Endothelial cell (in vitro differentiated cells): ENCODE measurements at places on chromosomes 2 and 18.

DNA sequence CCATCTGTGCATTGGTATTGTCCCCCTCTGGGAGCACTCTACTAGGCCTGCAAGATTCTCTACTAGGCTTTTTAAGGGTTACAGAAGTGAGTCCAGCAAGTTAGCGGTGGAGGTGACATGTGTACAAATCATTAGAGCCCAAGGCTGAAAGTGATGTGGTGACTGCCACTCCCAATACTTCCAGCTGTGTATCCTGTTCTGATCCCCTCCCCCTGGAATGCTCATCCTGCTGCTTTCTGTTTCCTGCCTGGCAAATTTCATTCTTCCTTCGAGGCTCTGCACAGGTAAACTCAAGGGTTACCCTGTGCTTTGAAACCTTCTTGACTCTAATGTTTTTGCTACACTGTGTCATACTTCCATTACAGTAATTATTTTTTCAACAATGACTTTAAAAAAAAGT is 258.5 kb upstream of the REV1 start:
- no peak for DNase-seq

DNA sequence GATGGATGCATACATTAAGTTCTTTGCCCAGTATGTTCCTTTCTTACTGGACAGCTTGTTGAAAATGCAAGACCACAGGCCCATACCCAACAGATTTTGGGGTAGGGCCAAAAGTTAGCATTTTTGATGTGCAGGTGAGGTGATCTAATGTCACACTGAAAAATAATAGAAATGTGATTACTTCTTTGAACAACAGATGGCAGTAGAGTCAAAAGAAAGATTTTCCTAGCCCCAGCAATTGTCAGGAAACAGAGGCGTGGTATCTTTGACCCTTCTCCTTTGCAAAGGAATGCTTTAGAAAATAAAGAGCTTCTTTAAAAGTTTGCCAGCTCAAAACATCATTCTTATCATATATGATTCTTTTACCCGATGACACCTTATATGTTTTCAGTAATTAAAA is 343.6 kb upstream of the SYT4 start:
- no peak for DNase-seq

GRCh38 chr18:36432880-36433555 is 135.5 kb downstream of the FHOD3 start:
- no peak for DNase-seq

DNA sequence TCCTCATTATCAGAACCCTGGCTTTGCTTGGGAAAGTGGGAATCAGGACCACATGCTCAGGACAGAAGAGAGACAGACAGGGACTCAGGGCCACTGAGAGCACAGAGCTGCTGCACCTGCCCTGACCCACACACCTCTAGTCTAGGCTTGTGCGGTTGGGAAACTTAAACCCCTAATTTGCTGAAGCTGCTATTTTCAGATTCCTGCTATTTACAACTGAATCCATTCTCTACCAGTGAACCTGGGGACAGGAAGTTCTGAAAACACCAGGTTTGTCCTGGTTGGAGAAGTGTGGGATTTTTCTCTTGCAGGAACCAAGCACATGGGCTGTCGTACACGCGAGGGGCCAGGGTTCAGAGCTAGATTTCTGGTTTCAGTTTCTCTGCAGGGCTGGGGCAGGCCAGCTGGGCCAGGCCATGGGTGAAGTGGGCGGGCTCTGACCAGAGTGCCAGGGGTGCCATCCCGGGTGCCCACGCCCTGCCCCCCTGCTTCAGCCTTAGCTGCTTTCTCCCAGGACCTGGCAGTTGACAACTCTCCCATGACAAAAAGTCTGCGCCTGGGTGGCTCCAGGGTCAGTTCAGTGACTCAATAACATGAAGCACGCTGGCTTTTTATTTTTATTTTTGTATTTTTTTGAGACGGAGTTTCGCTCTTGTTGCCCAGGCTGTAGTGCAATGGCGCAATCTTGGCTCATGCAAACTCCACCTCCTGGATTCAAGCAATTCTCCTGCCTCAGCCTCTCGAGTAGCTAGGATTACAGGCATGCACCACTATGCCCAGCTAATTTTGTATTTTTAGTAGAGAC is 51.3 kb upstream of the SLC1A4 start:
- no peak for DNase-seq

DNA sequence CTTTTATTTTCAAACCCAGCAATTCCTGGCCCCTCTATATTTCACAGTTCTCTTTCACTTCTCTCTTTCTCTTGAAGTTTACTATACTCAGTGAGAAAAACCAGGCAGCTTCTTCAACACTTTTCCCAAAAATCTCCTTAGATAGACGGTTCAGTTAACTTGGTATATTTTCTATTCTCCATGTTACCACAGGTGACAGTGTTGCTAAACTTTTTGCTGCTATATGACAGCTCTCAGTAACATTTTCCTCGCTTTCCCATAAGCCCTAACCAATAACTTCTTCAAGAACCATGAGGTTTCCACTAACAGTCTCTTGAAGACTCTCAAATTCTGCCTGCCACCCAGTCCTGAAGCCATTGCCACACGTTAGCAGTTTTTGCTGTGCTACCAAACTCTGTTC is 45.8 kb downstream of the CYBRD1 start:
- no peak for DNase-seq

DNA sequence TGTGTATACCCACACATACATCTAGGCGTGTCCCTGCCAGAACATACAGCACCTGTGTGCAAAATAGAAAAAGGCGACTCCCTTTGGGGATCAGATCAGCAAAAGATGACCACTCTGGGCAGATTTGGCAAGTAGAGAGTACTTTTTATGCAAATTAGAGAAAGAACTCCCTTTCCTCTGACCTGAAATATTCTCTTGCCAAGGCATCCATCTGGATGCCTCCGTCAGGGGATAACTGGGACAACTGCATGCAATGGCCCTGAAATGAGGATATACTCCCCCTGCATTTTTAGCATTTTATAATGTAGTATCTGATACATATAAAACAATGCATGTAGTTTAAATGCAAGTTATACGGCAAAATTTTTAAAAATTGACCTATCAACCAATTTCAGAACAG is 247.7 kb downstream of the ICOS start:
- no peak for DNase-seq

DNA sequence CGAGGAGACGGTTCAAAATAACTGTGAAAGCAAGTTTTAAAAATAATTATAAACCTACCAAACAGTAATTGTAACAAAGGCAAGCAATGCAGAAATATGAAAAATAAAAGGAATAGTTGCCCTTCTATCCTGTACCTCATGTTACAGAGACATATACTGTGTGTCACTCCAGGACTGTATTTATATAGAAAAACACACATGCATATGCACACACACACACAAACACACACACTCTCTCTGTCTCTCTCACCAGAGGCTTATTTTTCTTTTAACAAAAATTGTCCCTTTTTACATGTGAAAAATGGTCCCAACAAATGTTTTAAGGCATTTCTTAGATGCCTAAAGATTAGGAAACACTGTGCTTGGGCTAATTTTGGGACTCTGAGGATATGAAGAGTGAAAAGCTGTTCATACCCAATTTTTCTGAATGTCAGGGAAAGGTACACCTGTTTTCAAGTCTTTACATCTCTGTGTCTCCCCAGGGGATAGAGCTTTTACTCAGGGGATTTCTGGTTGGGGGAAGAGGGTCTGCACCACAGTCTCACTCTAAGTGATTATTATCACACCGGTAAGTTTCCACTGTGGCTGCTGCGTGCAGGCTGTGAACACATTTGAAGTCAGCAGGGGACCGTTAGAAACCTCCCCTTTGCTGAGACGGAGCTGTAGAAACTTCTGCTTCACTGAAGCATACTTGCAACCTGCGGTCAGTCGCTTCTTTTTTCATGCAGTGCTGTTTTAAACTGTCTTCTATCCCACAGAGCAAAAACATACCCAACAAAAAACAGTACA is 51.4 kb upstream of the SPAG16 start:
- DNase-seq = no peak

DNA sequence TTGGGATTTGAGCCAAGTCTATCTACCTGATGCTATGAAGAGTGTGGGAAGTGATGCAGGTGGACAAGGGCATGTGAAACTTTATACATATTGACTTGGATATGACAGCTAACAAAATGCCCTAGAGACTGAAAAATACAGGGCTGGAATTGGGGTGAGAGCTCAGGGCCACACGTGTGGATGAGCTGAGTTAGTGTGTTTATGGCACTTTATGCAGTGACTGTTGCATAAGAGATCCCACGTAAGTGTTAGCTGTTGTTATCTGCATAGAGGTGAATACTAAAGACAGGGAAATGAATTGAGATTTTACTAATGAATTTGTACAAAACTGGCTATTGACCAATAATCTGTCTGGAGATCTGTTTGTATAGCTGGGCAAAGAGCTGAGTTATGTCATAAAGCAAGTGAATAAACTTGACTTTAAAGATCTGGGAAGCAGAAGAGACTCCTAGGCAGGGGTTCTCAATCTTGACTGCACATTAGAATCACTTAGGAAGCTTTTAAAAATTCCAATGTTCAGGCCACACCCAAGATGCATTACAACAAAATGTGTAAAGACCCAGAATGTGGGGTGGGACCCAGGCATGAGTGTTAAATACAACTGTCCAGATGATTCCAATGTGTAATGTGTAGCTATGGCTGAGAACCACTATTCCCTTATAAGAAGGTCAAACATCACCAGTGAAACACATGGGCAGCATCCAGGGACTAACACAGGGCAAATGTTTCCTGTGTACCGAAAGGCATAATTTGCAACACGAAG is 74.2 kb upstream of the STK17B start:
- no peak for DNase-seq

DNA sequence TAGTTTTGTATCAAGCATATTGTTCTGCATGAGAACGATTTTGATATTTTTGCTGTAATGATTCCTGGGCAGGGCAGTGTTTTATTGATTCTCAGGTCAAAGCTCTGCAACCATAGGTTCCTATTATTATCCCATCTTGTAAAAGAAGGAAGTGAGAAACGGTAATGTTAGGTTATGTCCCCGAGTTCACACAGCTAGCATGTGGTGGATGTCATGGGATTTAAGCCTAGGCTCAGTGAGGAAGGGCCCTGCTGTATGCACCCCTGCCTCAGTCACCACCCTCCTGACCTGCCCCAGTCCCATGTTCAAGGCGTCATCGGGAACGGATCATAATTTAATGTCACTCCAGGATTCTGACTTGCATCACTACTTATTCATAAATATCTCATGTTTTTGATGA is 10.7 kb downstream of the ACP1 start:
- DNase-seq = no peak

DNA sequence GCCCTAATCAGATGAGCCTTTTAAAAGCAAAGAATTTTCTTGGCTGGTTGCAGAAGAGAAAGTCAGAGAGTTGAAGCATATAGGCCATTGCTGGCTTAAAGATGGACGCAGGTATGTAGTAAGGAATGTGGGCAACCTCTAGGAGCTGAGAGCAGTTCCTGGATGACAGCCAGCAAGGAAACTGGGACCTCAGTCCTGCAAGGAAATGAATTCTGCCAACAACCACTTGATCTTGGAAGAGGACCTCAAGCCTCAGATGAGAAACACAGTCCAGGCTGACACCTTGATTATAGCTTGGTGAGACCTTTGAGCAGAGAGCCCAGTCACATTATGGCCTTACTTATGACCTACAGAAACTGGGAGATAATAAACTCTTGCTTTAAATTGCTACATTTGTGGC is 15.7 kb downstream of the PHOSPHO2 start:
- no peak for DNase-seq

GRCh38 chr18:6741232-6741663 is 11.7 kb downstream of the ARHGAP28 start:
- no peak for DNase-seq

- no peak for DNase-seq
These were observed 35.4 kb upstream of the DYNC1I2 start for GRCh38 chr2:171651667-171652415.
